Activated T-helper 9 cell treated with anti-CD3 and anti-CD28 coated beads, Interleukin-2, amount 50 U/mL, for 16 hours (primary cell): ENCODE measurements at places on chromosomes 2 and 18.

- DNase-seq: no peak
Measured at GRCh38 chr18:31274931-31275330, 43.0 kb upstream of the DSG1 start.

DNA sequence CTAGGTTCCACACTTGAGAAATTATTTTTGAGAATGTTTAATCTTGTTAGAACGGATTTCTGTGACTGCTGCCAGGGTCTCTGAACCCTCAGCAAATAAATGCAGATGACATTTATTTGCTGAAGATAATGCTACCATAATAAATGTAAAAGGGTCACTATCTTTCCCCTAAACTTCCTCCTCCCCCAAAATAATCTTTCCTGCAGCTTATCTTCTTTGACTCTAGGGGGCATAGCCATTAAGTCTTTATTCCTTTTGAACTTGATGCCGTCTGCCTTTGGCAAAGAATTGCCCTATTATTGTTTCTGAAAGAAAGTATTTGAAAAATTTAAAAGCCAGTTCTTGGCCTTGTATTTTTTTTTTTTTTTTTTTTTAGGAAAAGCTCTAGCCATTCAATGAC is 63.6 kb upstream of the ACSL3 start:
- DNase-seq: no peak

DNA sequence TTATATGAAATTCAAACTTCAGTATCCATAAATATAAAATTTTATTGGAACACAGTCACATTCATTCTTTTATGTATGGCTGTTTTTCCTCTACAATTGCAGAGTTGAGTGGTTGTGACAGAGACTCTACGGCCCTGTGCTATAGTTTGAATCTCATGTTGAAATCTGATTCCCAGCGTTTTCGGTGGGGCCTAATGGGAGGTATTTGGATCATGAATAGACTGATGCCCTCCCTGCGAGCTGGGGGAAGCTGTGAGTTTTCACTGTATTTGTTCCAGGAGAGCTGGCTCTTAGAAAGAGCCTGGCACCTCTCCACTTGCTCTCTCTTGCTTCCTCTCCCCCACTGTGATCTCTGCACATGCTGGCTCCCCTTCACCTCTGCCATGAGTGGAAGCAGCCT is 1.7 kb downstream of the PFN4 start:
- no peak for DNase-seq

DNA sequence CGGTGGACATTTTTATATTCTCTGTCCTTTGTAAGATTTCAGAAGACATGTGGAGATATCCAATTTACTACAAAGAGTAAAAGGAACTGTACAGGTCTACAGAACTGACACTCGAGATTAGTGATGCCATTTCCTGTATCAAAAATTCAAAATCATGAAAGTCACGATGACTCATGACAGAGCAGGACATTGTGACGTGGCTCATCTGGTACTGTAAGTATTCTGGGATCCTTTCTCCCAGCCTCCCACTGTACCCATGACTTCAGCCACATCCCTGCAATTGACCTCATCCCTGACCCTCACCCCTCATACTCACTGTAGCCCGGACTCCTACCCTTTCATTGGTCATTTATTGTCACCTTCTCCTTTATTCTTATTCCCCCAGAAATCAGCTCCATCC is 736.5 kb downstream of the EPHA4 start:
- no peak for DNase-seq
